ENCODE measurements at places on chromosomes 5 and 9. TPM values are rescaled to one million over a fixed set of nuclear protein-coding genes. Genes with fewer than 3 reads are reported as not detected.
A peak's percentile ranks its signal among the peaks of the same experiment; 100 is the strongest.

Gene ADAMTS13
- 0.45 TPM for polyA plus RNA-seq

DNA sequence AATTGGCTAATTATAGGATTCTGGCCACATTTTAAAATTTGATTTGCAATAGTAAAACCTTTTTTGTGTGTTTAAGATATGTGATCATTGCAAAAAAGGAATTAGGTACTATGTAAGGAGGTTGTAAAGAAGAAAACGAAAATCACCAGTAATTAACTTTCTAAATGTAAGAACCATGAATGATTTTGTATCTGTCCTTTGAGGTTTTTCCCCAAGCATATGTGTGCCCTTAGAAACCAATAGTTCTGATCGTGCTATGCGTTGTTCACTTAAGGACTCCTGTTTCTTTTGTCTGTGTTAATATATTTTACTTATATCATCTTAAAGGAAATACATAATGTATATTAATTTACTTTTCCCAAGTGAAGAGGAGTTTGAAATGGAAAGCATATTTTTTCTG is 410.2 kb downstream of the PSAT1 start:
- DNase-seq = no peak

DNA sequence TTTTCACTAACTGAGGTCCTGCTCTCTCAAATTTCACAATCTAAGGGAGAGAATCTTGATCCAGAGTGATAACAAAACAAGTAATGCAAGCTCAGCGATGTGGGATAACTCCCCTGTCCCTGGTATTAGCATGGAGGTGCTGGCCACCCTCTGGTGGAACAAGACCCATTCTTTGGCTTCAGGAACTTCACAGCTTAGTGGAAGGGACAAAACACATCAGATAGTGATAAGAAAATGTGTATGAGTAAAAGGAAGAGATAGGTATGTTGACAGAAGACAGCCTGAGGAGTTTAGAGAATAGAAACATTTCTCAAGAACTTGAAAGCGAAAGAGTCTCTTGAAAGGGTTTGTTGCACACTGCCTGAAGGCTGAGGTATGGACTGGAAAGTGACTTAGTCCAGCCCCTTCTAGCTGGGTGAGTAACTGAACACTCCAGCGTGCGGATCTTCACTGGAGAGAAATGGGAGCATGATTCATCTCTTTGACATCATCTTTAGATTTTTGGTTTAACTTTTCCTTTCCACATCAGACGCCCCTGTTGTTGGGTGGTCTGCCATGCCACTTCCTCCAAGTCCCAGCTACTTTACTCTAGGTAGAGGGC is 25.4 kb upstream of the ZSWIM6 start:
- DNase-seq = peak; percentile 89

- DNase-seq = no peak
These were observed 453.3 kb upstream of the KLF4 start for GRCh38 chr9:107942856-107943255.

Gene IRX1
- polyA plus RNA-seq = not detected

All from fibroblast of lung (primary cell).